ENCODE measurements at places on chromosomes 3 and 15. TPM values are rescaled to one million over a fixed set of nuclear protein-coding genes. Genes with fewer than 3 reads are reported as not detected.

- no peaks in the 10 kb centered on the region for H3K4me1 ChIP-seq
- H3K27ac ChIP-seq, result no peak overlapping the region
- H3K4me3 ChIP-seq, result no peak overlapping the region
- no peaks in the 10 kb centered on the region for H3K27me3 ChIP-seq
- no peak for DNase-seq
- no peaks in the 10 kb centered on the region for H3K36me3 ChIP-seq
Measured at GRCh38 chr3:52859686-52860423, 25.0 kb upstream of the MUSTN1 start.

- no peak for DNase-seq
- H3K27me3 ChIP-seq, result no peaks in the 10 kb centered on the region
- no peaks in the 10 kb centered on the region for H3K36me3 ChIP-seq
- no peak overlapping the region for H3K4me3 ChIP-seq
- no peak overlapping the region for H3K27ac ChIP-seq
Measured at GRCh38 chr3:94179059-94179458, 116.2 kb downstream of the NSUN3 start.

DNA sequence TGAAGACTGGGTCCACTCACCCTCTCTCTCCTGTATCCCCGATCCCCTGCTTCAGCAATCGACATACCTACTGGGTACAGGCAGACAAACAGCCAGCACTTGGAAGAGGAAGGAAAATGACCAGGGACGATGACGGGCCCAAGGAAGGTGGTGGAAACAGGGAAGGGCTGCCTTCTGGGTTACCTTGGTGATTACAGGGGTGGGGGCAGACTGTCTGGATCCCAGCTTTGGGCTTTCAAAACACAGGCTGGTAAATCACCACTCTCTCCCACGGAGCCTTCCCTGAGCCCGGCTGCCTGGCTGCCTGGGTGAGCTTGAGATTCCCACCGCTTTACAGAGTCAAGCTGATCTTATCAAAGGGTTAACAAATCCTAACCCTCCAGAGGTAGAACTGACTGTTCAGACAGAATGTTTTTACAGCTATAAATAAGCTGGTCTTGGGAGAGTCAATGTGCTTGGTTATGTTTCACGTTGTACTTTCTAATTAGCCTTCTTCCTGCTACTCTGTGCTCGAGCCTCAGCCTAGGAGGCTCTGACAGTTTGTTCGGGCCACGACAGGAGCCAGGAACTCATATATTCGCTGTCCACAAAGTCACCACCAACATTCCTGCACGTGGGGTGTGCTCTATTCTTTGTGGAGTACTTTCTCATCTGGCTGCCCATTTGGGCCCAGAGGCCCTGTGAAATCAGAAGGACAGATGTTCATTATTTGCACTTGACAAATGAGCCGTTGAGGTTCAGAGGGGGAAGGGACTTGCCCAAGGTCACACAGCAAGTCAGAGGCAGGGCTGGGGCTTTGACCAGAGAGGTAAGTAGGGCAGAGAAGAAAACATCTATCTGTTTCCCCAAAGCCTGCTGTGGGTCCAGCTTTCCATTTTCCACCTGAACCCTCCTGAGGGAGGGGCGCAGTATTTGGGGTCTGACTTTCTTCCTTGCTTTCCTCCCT, 63.5 kb downstream of the FEM1B start:
- no peak overlapping the region for H3K27ac ChIP-seq
- no peaks in the 10 kb centered on the region for H3K36me3 ChIP-seq
- DNase-seq, result no peak
- H3K4me1 ChIP-seq, result no peaks in the 10 kb centered on the region
- H3K4me3 ChIP-seq, result no peak overlapping the region

DNA sequence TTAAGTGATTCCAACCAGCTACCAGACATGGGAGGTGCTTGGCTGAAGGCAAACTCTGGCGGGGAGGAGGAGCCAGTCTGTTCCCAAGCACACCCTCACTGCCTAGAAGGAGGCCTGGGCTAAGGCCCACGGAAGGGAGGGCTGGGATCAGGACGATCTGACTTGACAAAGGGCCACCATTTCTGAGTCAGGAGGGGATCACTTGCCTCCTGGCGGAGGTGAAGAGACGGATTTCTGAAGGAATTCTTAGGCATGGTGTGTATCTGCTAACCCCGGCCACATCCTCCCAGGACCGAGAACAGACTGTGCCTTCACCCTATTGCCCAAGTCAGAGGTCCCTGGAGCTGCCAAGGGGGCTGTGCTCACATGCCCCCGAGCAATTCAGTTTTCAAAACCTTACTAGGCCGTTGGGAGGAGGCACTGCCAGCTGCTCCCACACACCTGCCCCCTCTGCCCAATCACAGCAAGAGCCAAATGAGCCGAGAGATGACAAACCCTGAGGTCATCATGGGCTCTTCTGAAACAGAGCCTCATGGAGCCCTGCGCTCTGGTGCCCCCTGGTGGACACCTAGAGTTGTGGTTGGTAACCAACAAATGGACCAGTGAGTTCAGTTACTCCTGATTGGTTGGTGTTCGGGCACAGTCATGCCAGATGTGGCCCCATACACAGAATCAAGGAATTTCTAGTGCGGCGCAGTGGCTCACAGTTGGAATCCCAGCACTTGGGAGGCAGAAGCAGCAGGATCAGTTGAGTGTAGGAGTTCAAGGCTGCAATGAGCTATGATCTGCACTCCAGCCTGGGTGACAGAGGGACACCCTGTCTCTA, 6.5 kb upstream of the TNK2 start:
- peak overlapping the region; percentile 80 for H3K27ac ChIP-seq
- peak; percentile 97 for DNase-seq
- H3K27me3 ChIP-seq, result no peaks in the 10 kb centered on the region
- H3K4me1 ChIP-seq, result peaks cover 8% of the 10 kb centered on the region
- no peak overlapping the region for H3K4me3 ChIP-seq
- no peaks in the 10 kb centered on the region for H3K36me3 ChIP-seq

- no peaks in the 10 kb centered on the region for H3K36me3 ChIP-seq
- no peak for DNase-seq
- H3K4me3 ChIP-seq, result no peak overlapping the region
- no peaks in the 10 kb centered on the region for H3K4me1 ChIP-seq
- no peak overlapping the region for H3K27ac ChIP-seq
Measured at GRCh38 chr3:178388473-178388872, 147.8 kb upstream of the KCNMB2 start.

GRCh38 chr3:53218131-53218530, 37.7 kb downstream of the TKT start:
- no peak overlapping the region for H3K4me3 ChIP-seq
- H3K4me1 ChIP-seq, result no peaks in the 10 kb centered on the region
- H3K27ac ChIP-seq, result no peak overlapping the region
- H3K36me3 ChIP-seq, result peaks cover 6% of the 10 kb centered on the region
- DNase-seq, result no peak

DNA sequence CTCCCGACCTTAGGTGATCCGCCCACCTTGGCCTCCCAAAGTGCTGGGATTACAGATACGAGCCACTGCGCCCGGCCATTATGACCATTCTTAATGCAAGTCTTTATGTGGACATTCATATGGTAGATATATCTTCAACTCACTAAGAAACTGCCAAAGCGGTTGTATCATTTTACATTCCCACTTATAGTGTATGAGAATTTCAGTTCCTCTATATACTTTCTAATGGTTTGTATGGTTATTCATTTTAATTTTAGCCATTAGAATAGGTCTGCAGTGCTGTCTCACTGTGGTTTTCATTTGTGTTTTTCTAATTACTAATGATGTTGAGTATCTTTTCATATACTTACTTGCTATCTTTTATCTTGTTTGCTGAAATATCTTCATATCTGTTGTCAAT, 32.5 kb downstream of the TCF12 start:
- DNase-seq, result no peak
- no peaks in the 10 kb centered on the region for H3K36me3 ChIP-seq
- H3K4me1 ChIP-seq, result peaks cover 5% of the 10 kb centered on the region
- no peak overlapping the region for H3K27ac ChIP-seq

DNA sequence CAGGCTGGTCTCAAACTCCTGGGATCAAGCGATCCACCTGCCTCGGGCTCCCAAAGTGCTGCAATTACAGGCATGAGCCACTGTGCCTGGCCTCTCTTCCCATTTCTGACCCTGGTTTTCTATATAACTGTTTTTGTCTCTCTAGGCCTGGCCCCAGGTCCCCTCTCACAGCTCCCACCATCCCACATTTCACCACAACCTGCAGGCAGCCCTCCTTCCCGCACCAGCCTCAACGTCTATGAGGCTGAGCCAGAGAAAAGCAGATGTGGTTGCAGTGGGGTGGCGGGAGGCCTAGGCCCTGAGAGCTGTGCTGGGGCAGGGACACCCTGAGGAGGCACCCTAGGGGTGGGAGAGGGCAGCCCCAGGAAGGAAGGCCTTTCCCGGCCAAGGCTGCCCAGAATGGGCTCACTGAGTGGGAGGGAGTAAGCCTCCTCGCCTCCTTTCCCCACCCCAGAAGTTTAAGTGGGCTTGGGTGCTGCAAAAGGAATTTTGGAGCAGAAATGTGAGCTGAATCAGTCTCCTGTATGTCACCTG, 99.7 kb downstream of the LSM3 start:
- H3K27me3 ChIP-seq, result no peaks in the 10 kb centered on the region
- no peaks in the 10 kb centered on the region for H3K4me1 ChIP-seq

- no peak for DNase-seq
- no peaks in the 10 kb centered on the region for H3K36me3 ChIP-seq
- peaks cover 5% of the 10 kb centered on the region for H3K4me1 ChIP-seq
- H3K27me3 ChIP-seq, result no peaks in the 10 kb centered on the region
- H3K27ac ChIP-seq, result no peak overlapping the region
Measured at GRCh38 chr15:30906366-30906765, 2.7 kb downstream of the FAN1 start.

DNA sequence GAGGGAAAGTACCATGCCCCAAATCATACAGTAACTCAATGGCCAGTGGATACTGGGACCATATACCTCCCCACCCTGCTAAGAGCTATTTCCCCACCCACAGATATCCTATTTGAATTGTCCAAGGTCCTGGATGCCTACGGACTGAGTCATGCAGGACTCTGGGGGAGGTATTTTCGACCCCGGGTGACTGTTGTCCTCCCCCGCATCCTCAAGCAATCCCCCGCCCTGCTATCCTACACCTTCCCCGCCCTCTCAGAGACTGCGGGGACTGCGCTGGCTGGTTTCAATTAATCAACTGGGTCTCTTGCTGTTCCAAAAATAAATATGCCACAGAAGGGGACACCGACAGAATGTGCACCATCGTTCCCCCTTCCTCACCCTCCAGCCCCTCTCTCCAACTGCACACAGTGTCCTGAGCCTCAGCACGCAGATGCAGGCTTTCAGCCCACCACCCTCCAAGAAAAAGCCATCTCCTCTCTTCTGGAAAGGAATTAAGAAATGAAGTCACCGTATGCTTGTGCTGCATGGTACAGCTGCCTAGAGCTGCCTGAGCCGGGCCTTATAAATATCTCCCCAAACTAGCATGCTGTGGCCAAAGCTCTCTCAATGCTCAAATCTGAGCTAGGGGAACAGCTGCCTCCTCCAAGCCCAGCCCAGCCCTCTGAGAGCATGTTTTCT, 8.1 kb downstream of the CAV3 start:
- no peak overlapping the region for H3K4me3 ChIP-seq
- no peaks in the 10 kb centered on the region for H3K36me3 ChIP-seq
- H3K27ac ChIP-seq, result no peak overlapping the region
- H3K4me1 ChIP-seq, result no peaks in the 10 kb centered on the region

- no peak for DNase-seq
- H3K27me3 ChIP-seq, result no peaks in the 10 kb centered on the region
- H3K27ac ChIP-seq, result no peak overlapping the region
Measured at GRCh38 chr3:72116226-72116625, 331.3 kb upstream of the PROK2 start.

- DNase-seq, result no peak
- H3K27ac ChIP-seq, result no peak overlapping the region
- H3K4me1 ChIP-seq, result no peaks in the 10 kb centered on the region
- peaks cover 37% of the 10 kb centered on the region for H3K36me3 ChIP-seq
- no peaks in the 10 kb centered on the region for H3K27me3 ChIP-seq
Measured at GRCh38 chr3:194450341-194450740, 36.5 kb downstream of the ATP13A3 start.

DNA sequence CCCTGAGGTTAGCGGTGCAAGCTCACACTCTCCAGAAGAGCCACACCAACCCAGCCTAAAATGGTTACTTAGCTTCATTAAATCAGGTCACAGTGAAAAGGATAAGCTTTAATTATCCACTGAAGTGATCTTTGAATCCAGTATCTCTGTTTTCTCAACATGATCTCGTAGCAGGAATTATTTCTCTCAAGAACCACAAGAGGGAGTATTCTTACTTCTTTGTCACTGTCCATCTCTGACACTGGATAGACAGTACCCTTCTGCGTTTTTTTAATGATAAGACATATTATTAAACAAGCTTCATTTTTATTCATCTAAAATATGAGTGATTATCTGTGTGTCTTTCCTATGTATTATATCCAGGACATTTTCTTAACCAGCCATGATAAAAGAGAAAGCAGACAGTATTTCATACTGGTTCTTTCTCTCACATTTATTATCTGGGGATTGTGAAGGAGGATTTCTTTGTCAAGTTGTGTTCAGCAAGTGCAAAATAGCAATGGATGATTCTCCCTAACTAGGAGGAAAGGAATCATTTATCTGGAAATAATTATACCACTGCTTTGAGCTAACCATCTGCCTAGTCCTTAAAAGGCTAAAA, 105.4 kb upstream of the CCDC54 start:
- H3K4me3 ChIP-seq, result no peak overlapping the region
- H3K27me3 ChIP-seq, result no peaks in the 10 kb centered on the region
- H3K27ac ChIP-seq, result no peak overlapping the region
- H3K4me1 ChIP-seq, result no peaks in the 10 kb centered on the region
- DNase-seq, result no peak

DNA sequence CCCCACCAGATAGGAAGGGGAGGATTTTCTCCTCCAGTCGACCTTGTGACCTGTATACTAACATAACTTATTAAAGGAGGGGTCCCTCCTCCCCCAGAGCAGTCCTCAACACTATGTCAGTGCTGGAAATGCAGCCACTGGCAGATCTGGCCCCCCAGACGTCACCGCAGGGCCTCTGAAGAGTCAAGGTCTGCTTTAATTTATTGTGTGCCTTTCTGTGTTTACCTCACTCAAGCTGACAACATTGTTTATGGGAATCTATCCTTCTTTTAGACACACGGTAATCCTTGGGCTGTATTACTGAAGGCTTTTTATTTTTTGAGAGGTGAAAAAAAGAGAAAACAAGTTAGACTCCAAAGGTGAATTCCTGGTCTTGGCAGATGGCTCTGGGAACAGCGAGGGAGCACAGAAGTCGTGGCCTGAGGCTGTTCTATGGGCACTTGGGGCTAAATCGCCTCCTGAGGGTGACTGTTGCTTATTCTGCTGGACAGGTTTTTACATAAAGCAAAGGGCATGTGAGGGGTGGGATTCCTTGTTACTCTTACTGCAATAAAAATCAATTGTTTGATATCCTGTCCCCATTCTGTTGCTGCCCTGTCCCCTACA, 13.5 kb upstream of the NR2C2 start:
- peaks cover 9% of the 10 kb centered on the region for H3K36me3 ChIP-seq
- no peaks in the 10 kb centered on the region for H3K4me1 ChIP-seq
- no peaks in the 10 kb centered on the region for H3K27me3 ChIP-seq

- H3K36me3 ChIP-seq, result no peaks in the 10 kb centered on the region
- no peak overlapping the region for H3K4me3 ChIP-seq
- H3K27me3 ChIP-seq, result no peaks in the 10 kb centered on the region
- H3K4me1 ChIP-seq, result no peaks in the 10 kb centered on the region
- H3K27ac ChIP-seq, result no peak overlapping the region
Measured at GRCh38 chr3:54665016-54665600, 262.8 kb downstream of the LRTM1 start.

SERPINI2 gene
- 1.8 TPM for total RNA-seq

TOP2B gene
- total RNA-seq, result 71.9 TPM

TLE3 gene
- 89.4 TPM for total RNA-seq

DUOXA2 gene
- not detected for total RNA-seq

TMC3 gene
- total RNA-seq, result not detected

DPPA2 gene
- not detected for total RNA-seq

OXTR gene
- total RNA-seq, result 0.46 TPM

TMEM207 gene
- total RNA-seq, result not detected

APH1B gene
- 9.9 TPM for total RNA-seq
